ENCODE measurements at places on chromosomes 13 and 19. TPM values are rescaled to one million over a fixed set of nuclear protein-coding genes. Genes with fewer than 3 reads are reported as not detected.

DNA sequence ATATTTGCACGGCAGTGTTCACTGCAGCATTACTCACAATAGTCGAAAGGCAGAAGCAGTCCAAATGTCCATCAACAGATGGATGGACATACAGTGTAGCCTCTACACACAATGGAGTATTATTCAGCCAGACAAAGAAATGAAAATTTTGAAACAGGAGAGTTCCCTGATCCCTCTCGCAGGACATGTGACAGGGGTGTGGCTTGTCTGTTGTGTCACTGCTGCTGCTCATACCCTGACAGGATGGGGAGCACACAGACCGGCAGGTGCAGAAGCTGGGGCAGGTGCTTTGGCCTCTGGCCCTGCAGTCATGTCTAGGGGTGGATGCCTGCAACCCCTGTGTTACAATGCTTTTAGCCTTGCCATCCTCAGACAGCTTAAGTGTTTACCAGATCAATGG is 204.3 kb downstream of the EFNB2 start:
- no peak for DNase-seq

DNA sequence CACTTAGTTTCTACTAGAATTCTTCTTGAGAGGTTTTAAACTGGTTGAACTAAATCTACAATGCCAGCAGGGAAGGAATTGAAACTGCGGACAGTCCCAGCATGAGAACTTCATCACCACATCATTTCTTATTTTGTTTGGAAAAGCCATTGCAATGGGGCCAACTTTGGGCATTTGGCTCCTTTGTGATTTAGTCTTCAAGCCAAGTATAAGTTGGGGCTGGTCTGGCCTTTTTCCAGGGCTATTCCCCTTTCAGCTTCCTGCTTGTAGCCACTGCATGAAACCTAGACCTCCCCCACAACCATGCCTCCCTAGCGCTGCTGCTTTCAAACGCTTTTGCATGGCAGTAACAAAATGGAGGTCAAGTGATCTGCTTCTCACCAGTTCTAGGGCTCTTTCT is 142.3 kb downstream of the RGCC start:
- DNase-seq = no peak

- DNase-seq = no peak
Observed at GRCh38 chr13:109655206-109655600, 131.2 kb downstream of the IRS2 start.

- DNase-seq = no peak
Observed at GRCh38 chr19:4774136-4774535, 17.4 kb upstream of the FEM1A start.

Gene FPR1
- polyA plus RNA-seq = not detected

Gene PLIN5
- 4.8 TPM for polyA plus RNA-seq

DNA sequence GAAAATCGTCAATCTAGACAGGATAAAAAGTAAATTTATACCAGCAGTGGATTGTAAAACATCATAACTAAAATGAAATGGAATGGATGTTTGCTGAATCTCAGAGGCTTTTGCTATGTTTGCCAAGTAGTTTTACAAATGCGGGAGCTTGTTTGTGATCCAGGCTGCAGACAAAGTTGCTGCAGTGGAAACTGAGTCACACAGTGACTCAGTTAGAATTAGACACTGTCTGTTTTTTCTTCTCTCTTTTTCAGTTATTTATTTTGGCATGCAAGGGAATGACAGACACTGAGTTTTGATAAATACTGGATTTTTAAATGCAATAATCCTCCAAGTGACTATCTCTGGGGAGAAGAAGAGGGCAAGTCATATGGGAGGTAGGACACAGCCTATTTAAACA is 4.6 kb upstream of the PNMA8A start:
- no peak for DNase-seq

Gene ZNF99
- not detected for polyA plus RNA-seq

Gene SLC25A41
- polyA plus RNA-seq = 0.95 TPM

Gene CEACAM7
- polyA plus RNA-seq = not detected

Gene ODAD3
- polyA plus RNA-seq = 0.08 TPM

Gene ZNF98
- not detected for polyA plus RNA-seq

All from HepG2 (cell line).